ENCODE measurements at places on chromosomes 7 and 10. TPM values are rescaled to one million over a fixed set of nuclear protein-coding genes. Genes with fewer than 3 reads are reported as not detected.
A peak's percentile ranks its signal among the peaks of the same experiment; 100 is the strongest.

- DNase-seq: no peak
Observed at GRCh38 chr10:89645742-89646172, 715 bp upstream of the PANK1 start.

DNA sequence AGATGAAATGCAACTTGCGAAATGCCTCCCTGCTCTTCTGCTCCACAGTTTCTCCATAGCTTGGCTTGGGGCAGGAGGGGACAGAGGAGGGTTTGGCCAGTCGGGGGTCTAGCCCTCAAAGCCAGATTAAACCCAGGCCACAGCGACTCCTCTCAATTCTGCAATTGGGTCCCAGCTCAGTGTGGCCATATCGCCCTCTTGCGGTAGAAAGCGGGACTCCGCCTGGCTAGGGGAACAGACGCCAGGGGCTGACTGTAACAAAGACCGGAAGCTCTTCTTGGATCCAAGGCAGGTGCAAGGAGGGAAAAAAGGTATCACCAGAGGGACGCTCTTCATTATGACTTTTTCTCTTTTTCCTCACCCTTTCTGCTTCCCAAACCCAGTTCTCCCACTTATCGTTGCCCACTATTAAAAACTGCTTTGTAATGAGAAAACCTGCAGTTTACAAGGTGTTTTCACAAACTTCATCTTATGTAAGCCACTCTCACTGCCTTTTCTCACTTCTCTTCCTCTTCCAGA is 36.6 kb upstream of the TNPO3 start:
- DNase-seq: peak; percentile 80

DNA sequence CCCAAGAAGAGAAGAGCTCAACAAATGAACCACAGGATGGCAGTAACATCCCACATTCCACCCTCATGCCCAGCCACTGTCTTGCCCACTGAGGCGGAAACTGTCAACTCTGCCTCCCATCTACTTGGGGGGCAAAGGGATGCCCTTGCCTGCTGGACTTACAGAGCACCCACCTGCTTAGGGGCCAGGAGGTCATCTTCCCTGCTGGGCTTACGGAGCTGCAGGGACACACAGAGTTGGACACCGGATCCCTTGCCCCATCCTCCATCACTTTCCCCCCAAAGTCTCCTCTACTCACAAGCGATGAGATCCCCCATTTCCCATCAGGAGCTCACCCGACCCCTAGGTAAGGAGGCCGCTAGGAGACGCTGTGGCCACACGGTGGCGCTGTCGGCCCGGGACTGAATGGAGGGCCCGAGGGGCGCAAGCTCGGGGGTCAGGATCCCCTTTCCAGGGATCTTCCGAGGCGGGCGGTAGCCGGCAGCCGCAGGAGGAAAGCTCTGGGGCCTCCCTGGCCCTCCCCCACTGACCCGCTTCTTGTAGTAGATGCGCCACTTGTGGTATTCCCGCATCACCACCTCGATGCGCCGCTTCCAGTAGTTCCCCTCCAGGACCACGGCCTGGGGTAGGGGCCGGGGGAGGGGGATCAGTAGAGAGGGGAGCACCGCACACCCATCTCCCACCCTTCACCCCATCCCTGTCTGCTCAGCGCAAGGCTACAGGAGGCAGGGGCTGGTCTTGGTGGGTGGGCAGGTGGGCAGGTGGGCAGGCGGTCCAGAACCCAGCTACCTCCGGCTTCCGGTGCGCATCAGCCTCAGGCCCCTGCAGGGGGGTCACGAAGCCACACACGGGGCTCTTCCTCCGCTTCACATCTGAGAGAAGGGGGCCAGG is 17.3 kb downstream of the MLXIPL start:
- DNase-seq: peak; percentile 43

DNA sequence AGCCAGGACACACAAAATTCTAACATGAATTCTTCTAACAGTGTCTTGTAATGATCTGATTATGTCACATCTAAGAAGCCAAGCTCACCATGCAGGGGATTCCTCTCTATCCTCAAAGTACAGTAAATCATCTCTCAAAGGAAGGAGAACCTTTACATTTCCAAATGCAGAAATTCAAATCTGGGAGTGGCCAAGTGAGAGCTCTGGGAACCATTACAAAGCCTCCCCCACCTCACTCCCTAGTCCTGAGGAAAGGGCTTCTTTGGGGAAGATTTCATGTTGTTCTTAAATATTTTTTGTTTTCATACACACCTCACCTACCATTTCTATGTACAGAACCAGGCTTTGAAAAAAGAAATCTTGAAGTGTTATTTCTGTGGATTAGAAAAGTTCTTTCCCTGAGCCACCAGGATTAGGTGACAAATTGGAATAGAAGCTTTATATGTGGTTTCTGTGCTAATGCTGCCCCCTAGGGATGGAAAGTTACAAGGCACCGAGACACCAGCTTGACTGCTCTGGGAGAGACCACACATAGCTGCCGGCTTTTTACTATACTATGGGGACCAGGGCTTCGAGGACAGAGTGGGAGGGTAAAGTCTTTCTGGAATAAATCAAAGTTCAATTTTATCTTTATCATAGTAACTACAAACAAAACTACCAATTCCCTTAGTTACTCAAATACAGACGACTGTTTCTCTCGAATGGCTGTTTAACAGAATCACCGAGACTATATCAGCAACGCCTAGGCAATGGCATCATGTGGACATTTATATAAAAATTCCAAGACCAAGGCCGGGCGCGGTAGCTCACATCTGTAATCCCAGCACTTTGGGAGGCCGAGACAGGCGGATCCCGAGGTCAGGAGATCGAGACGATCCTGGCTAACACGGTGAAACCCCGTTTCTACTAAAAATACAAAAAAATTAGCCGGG is 116.1 kb downstream of the RNF216 start:
- DNase-seq: peak; percentile 84

CPA4 gene
- total RNA-seq: not detected

- peak; percentile 66 for DNase-seq
Observed at GRCh38 chr10:35910234-35910633, 268.1 kb upstream of the FZD8 start.

GRCh38 chr7:50477640-50478039 is 27.5 kb upstream of the FIGNL1 start:
- DNase-seq: no peak

CADPS2 gene
- 22.6 TPM for total RNA-seq
